ENCODE measurements at places on chromosomes 1 and 21.
A peak's percentile ranks its signal among the peaks of the same experiment; 100 is the strongest.

DNA sequence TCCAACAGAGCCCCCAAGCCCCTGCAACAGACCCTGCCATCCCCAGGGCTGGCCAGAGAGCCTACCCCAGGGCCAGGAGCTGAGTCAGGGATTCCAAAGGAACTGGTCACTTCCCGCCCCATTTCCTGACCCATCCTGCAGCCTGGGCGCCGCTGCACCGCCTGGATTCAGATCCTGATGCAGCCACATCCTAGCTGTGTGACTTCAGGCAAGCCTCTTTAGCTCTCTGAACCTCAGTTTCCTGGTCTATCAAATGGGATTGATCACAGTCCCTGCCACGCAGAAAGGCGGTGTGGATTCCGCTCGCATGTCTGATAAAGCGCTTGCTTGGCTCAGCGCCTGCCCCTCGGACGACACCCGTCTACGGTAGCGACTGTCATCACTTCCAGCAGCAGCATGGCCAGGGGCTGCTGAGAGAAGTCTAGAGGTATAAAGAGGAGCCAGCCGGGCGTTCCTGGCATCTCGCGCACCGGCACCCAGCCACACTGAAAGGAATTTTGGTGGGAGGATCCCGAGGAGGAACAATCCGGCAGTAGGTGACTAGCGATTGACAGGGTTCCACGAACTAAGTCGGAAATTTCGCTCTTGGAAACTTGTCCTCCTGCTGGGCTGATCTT lies 10.1 kb downstream of the EPHA2 start:
- peak; percentile 88 for DNase-seq

DNA sequence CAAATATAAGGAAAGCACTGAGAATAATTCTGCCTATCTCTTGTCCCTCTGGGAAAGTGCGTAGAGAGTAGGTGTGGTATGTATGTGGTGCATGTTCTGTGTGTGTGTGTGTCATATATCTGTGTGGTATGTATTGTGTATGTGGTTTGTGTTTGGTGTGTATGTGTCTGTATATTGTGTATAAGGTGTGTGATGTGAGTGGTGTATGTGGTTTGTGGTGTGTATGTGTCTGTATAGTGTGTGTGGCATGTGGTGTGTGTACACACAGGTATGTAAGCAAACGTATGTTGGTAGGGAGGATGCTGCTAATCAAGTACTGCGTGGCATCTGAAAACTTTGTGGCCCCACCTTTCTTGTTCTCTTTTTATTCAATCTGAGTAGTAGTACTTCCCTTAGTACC lies 68.3 kb upstream of the LAX1 start:
- DNase-seq, result no peak

- no peak for DNase-seq
Measured at GRCh38 chr1:167016100-167016750, 27.1 kb downstream of the MAEL start.

- no peak for DNase-seq
Measured at GRCh38 chr1:61271412-61271789, 189.0 kb downstream of the NFIA start.

- no peak for DNase-seq
Measured at GRCh38 chr1:148161053-148161901, 9.2 kb upstream of the NBPF11 start.

- no peak for DNase-seq
Measured at GRCh38 chr1:100769906-100770646, 50.5 kb downstream of the VCAM1 start.

- no peak for DNase-seq
Measured at GRCh38 chr1:193216920-193217319, 30.5 kb upstream of the B3GALT2 start.

- DNase-seq, result peak; percentile 28
Measured at GRCh38 chr1:207034998-207035397, 2.4 kb upstream of the C1orf116 start.

All from fibroblast of villous mesenchyme (primary cell).